NCI-H2081 (cell line): ENCODE measurements at places on chromosomes 11 and 22.

DNA sequence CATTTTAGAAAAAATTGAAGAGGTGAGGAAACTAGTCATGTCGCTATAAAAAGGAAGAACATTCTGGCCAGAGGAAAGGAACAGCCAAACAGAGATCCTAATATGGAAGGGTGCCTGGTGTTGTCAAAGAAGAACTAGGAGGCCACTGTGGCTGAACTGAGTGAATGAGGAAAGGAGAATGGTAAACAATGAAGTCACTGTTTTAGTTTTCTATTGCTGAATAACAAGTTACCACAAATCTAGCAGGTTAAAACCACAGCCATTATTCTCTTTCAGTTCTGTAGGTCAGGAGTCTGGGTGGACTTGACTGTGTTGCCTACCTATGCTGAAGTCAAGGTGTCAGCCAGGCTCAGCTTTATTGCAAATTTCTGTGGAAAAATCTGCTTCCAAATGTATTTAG, 549.3 kb upstream of the CCDC90B start:
- no peak for DNase-seq

DNA sequence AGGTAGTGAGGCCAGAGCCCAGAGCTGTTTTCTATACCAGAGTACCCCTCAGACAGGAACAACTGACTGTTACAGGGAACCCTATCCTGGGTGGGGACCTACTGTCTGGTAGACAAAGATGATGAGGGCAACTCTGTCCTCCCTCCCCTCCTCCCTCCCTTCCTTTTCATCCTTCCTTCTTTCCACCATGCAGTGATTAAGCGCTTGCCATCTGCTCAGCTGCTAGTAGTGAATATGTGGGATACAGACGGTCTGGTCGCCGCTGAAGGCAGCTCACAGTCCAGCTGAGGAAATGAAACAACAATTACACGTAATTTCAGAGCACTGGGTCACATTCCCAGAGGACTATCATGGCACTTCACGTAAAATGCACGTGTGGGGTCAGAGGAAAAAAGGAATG, 597.1 kb downstream of the BUD13 start:
- no peak for DNase-seq

- DNase-seq: no peak
Measured at GRCh38 chr11:103486604-103487003, 377.4 kb downstream of the DYNC2H1 start.

DNA sequence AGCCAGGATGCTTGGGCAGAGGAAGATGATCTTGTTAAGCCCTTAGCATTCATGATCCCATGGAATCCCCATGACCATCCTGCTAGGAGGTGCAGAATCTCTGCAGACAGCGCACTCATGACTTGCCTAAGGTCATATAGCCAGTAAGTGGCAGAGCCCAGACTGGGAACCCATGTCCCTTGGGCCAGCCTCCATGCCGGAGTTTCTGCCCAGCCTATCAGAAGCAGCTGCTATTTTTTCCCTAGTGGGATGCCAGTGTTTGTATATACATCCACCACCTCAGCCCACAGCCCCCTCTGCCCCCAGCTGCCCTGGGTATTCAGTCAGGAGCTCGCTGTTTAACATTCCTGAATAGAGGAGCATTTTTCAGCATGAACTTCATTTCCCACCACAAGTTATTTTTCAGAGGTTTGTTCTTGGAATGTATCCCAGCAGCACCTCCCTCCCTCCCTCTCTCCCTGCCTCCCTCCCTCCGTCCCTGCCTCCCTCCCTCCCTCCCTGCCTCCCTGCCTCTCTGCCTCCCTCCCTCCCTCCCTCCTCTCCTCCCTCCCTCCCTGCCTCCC, 34.4 kb upstream of the SUSD2 start:
- DNase-seq: no peak

- no peak for DNase-seq
Measured at GRCh38 chr11:88106666-88107065, 68.6 kb downstream of the RAB38 start.

- DNase-seq: no peak
Measured at GRCh38 chr11:2207773-2208621, 36.4 kb upstream of the TH start.

GRCh38 chr11:73384872-73385689, 8.9 kb downstream of the RELT start:
- DNase-seq: no peak

DNA sequence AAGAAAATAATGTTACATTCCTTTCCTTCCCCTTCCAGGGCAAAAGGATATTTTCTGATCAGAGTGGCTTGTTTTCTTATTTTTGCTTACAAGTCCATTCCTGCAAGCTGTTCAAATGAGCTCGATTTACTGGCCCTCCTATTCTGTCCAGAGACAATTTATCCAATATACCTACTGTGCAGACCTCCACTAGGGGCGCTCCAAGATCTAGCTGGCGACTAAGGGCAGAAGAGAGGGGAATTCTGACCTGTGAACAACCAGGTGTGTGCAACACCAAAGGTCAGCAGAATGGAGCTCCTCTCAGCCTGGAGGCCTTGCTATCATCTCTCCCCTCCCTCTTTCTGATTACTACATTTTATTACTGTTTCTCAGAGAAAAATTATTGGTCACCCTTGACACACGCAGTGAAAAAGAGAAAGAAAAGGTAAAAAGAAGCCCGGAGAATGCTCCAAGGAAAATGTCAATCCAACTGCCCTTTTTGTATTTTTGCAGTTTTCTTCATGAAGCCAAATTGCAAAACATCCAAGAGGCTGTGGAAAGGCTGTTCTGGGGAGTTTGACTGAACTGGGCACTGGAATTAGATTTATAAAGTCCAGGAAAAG, 3.2 kb downstream of the SEZ6L start:
- DNase-seq: peak; percentile 59

GRCh38 chr22:31148953-31149627, 8.8 kb upstream of the PLA2G3 start:
- peak; percentile 53 for DNase-seq

DNA sequence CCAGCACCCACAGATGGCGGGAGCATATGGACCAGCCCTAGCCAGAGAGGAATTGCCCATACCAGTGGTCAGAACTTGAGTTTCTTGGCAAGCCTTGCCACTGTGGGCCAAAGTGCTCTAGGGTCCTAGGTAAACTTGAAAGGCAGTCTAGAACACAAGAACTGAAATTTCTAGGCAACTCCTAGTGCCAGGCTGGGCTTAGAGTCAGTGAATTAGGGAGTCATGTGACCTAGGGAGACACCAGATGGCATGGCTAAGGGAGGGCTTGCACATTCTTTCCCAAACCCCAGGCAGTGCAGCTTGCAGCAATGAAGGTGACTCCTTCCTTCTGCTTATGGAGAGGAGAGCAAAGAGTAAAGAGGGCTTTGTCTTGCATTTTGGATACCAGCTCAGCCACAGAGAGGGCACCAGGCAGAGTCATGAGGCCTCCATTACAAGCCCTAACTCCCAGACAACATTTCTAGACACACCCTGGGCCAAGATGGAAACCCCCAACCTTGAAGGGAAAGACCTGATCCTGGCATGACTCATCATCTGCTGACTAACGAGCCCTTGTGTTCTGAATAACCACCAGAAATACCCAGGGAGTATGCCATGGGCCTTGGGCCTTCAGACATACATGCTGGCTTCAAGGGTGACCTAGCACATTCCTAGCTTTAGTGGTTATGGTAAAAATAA, 19.2 kb upstream of the OR56A3 start:
- no peak for DNase-seq

- no peak for DNase-seq
Measured at GRCh38 chr22:41913842-41914534, 886 bp downstream of the SHISA8 start.

DNA sequence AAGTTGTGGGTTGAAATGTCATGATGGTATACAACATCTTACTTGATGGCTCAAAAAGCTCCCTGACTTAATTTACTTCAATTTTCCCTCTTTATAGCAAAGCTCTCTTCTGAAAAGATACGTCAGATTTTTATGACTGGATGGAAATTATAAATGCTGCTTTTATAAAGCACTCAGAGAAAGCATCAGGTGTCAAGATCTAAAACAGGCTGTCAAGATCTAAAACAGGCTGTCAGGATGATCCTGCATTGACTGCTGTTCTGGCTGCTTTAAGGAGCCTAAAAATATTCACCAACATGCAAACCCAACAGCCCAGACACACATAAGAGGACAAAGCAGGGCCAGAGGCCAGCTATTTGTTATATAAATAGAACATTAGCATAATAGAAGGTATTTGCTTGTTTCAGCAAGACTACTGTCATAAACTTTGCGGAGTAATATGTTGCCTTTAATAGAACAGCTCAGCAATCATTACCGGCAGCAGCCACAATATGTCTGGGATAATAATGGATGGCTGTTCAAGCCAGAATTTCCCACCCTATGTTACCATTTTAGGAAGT, 77.3 kb upstream of the ANO5 start:
- peak; percentile 33 for DNase-seq

GRCh38 chr22:29092243-29092642, 19.4 kb downstream of the KREMEN1 start:
- no peak for DNase-seq

- no peak for DNase-seq
Measured at GRCh38 chr11:21069909-21070308, 400.5 kb downstream of the NELL1 start.

DNA sequence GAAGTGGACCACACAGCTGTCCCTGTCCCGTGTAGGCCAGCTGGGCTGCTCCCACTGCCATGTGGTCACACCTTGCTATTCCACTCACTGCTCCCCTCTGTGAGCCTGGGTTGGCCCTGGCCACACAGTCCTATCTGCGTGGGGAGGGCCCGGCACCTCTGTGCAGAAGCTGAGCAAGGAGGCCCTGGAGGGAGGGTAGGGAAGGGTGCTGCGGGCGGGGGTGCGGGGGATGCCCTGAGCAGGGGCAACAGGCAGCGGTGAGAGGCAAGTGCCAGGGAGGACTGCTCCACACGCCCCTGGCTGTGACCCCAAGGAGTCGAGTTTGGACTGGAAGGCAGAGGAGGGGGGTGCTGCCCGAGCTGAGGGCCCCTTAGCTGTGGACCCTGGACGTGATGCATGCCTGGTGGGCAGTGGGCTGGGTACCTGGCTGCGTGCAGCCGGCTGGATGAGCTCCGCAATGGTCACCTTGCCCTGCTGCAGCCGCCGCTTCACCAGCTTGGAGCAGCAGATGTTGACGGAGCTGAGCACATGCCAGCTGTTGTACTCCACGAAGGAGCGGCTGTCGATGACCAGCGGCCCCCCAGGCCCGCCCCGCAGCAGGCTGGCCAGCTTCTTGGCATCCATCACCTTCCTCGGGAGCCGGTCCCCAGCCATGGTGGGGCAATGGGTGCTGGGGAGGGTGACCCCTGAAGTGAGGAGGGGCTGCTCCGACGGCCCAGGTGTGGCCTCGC, 6.7 kb downstream of the DUSP8 start:
- no peak for DNase-seq

GRCh38 chr11:472272-472671, 22.2 kb downstream of the PTDSS2 start:
- no peak for DNase-seq

- no peak for DNase-seq
Measured at GRCh38 chr22:21791635-21792625, 56.3 kb upstream of the YPEL1 start.

DNA sequence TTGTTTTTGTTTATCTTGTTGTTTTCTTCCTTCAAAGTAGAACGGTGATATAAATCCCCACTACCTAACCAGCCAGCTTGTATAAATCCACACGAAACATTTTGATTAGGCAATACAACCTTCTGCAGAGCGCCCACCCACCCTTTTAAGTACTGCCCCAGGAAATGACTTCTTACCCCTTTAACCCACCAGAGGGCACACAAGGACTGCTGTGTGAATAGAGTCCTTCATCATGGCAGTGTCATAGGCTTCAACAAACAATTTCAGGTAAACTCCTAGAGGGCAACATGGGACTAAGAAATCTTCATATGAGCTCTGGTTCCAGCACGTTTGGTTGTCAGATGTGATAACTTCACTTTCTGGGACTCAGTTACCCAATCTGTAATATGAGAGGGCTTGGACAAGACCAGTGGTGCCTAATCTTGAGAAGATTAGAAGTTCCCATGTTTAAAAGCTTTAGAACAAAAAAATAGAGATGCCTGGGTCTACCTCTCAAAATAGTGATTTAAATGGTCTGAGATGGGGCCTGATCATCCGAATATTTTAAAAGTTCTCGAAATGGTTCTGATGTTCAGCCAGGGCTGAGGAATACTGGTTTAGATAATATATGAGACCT, 56.1 kb downstream of the PIWIL4 start:
- peak; percentile 76 for DNase-seq

DNA sequence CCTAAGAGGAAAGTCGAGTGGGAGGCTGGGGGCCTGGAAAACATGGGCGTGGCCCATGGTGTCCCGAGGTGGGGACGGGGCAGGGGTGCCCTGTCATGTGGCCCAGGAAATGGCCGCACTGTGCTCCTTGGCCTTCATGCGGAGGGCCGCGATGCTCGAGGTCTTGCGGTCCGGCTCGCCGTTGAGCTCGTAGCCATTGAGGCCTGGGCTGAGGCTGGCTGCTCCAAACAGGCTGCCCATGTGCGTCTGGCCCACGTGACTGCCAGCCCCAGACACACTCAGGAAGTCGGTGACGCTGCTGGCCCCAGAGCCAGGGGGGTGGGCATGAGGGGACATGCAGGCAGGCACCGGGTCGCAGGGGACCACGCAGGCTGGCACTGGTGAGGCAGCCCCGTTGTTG, 45.2 kb downstream of the ALX4 start:
- no peak for DNase-seq

DNA sequence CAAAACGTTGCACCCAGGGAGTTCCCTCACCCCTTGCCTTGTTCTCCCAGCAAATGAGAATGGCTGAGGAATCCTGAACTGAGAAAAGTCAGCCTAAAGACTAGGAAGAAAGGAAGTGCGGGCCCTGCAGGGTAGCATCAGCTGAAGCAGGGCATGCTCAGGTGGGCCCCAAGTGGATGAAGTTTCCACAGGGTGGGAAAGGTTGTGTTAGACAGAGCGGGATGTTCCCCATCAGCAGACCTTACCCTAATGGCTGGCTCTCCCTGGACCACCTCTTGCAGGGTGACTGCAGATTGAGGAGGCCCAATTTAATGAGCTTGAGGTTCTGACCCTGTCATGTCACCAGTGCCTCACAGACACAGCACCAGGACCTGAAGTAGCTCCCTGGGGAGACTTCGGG, 81.5 kb upstream of the MYOD1 start:
- no peak for DNase-seq

DNA sequence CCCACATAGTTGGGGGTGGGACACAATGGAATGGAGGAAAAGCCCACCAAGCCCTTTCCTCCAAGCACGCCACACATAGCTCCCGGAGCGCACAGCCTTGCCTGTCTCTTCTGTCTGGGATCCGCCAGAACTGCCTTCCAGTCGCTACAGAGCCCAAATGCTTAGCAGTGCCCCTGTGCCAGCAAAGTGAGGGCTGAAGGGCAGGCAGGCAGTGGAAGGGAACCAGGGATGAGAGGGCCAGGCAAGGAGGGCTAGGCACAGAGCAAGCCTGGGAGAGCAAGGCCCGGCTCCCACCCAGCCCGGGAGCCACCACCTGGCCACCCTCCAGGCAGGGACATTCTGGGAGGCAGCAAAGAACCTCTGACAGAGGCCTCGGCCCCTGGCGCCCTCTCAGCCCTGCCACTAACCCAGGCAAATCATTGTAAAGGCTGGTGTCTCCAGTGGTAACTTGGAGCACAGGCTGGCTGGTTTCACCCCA, 32.5 kb downstream of the PPP2R1B start:
- no peak for DNase-seq

- DNase-seq: no peak
Measured at GRCh38 chr11:65964906-65965305, 3.4 kb downstream of the SART1 start.

GRCh38 chr11:115170133-115170815, 333.9 kb downstream of the CADM1 start:
- peak; percentile 50 for DNase-seq
